ENCODE measurements at places on chromosomes 6 and 20. TPM values are rescaled to one million over a fixed set of nuclear protein-coding genes. Genes with fewer than 3 reads are reported as not detected.

- DNase-seq = no peak
Observed at GRCh38 chr6:105374010-105374420, 28.9 kb downstream of the PREP start.

GRCh38 chr6:41122918-41123317 lies 31.2 kb downstream of the TREML1 start:
- no peak for DNase-seq

GRCh38 chr6:127518710-127519468 lies at the start of gene MTCL3:
MTCL3 (minus strand) TSS chr6:127519335.
- DNase-seq = peak; percentile 24

GRCh38 chr6:18425218-18425617 lies 38.1 kb downstream of the RNF144B start:
- no peak for DNase-seq

GRCh38 chr6:109498052-109498451 lies 15.0 kb upstream of the ZBTB24 start:
- DNase-seq = no peak

TREML2 gene
- 0.06 TPM for total RNA-seq

GRCh38 chr6:19865178-19865577 lies 28.0 kb downstream of the ID4 start:
- no peak for DNase-seq

BNIP5 gene
- not detected for total RNA-seq

ZBTB22 gene
- 18.8 TPM for total RNA-seq

GRCh38 chr6:30500421-30501355 lies 11.4 kb downstream of the HLA-E start:
- no peak for DNase-seq

- DNase-seq = no peak
Observed at GRCh38 chr20:60586269-60587050, 628.2 kb downstream of the CDH26 start.

GRCh38 chr20:32232326-32232886 lies 24.7 kb downstream of the POFUT1 start:
- no peak for DNase-seq

DNA sequence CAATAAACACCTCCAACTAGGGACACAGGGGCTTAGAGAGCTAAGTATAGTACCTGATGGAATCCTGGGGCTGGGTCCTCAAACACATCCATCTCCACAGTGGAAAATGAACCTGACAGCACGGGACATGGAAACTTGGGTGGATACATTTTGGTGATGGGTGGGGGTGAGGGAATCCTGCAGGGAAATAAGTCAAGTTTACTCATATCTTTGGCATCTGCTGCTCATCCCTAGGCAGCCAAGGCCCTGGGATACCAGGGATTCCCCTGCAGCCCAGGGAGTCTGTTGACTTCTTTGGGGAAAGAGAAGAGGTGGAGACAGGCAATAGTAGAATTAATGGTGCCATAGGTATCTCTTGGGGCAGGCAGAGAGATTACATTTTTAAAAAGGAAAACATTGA lies 6.6 kb downstream of the APOBEC2 start:
- DNase-seq = no peak

DNA sequence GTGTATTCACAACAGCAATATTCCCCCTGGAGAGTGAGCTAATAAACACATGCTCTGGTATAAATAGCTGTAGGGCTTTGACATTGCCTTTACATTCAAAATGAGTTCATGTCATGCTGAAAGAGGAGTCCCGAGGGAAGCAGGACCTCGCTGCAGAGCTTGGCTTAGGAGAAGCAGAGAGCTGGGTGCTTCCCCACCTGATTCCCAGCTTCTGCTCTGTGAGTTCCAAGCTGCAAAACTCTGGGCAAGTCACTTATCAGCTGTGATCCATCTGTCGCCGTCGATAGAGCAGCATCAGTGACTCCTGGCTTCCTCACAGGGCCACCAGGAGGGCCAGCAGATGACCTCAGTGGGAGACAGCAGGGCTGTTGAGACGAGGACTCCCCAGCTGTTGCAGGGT lies 241.8 kb downstream of the ANKRD60 start:
- no peak for DNase-seq

TGIF2 gene
- 16.1 TPM for total RNA-seq

GRCh38 chr6:31661262-31662123 lies 915 bp upstream of the C6orf47 start:
- DNase-seq = no peak

DNA sequence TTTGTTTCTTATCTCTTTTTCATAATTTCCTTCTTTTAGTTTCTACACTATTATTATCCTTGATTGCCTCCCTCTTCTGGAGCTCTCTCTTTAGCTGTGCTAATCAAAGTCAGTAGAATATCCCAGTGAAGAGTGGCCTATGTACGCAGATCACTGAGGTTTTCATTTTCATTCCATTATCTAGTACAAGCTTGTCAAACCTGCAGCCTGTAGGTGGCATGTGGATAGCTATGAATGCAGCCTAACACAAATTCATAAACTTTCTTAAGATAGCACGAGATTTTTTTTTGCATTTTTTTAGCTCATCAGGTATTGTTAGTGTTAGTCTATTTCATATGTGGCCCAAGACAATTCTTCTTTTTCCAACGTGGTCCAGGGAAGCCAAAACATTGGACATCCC lies 825.7 kb upstream of the MAP3K7 start:
- DNase-seq = no peak

- DNase-seq = no peak
Observed at GRCh38 chr6:100022847-100023246, 28.8 kb upstream of the MCHR2 start.

- no peak for DNase-seq
Observed at GRCh38 chr20:58492795-58493524, 22.2 kb downstream of the APCDD1L start.

- DNase-seq = no peak
Observed at GRCh38 chr6:26180346-26180745, 93.1 kb downstream of the HFE start.

DNA sequence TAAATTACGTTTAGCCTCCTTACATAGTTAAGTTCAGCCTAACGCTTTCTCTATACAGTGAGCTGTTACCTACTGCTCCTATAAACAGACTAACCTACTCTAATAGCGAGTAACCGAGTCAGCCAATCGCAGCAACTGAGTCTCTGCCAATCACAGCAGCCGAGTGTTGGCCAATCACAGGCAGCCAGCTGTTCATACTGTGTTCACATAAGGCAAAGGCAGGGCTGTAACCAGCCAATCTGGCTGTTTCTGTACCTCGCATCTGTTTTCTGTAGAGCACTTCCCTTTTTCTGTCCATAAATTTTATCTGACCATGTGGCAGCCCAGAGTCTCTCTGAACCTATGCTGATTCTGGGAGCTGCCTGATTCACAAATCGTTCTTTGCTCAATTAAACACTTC lies 263.9 kb upstream of the JARID2 start:
- DNase-seq = peak; percentile 8

- no peak for DNase-seq
Observed at GRCh38 chr20:59374261-59374660, 73.8 kb downstream of the EDN3 start.

DNA sequence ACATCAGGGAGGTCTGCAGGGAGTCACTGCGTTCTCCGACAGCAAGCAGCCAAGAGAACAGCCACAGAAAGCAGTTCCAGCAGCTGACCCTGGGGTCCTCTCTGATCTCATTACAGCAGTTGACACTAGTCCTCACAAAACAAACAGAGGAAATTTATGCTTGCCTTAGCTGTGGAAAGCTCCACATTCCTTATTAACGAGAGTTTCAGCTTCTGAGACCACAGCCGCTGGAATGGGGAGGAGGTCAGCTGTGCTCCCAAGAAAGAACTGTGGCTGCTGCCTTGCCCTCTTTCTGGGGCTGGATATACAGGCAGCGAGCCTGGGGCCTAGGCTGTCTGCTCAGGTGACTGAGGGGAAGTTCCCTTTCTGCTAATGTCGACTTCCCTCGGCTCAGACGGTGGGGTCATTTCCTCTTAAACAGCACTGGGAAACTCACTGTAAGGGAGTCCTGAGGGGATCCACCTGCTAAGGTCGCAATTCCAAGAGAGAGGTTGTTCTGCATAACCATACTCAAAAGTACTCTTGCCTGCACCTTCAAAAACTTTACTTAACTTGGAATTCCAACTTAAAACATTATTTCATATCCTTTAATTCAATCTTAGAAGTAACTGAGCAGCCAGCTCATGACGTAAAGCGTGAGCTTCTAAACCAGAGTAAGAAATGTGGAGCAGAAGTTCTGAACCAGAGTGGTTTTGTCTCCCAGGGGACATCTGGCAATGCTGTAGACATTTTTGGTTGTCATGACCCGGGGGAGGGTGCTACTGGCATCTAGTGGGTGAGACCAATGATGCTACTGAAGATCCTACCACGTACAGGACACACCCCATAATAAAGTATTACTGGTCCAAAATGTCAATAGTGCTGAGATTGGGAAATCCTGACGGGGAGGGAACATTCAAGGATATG lies 80.3 kb downstream of the BACH2 start:
- no peak for DNase-seq

DNA sequence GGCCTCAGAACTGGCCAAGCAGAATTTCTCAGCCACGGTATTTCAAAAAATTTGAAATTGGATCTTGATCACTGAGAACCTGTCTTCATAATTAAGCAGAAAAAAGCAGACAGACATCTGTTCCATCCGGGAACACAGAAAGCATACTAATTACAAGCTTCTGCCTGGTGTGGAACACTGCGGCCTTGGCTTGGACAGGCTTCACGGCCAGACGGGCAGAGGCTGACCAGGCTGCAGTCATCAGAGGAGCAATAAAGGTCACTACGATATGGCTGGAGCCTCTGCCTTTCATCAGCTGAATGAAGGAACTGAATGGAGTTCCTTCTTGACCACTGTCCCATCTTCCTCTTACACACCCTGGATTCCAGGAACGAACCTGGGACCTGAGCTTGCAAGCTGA lies 3.9 kb upstream of the NRSN1 start:
- no peak for DNase-seq

DNA sequence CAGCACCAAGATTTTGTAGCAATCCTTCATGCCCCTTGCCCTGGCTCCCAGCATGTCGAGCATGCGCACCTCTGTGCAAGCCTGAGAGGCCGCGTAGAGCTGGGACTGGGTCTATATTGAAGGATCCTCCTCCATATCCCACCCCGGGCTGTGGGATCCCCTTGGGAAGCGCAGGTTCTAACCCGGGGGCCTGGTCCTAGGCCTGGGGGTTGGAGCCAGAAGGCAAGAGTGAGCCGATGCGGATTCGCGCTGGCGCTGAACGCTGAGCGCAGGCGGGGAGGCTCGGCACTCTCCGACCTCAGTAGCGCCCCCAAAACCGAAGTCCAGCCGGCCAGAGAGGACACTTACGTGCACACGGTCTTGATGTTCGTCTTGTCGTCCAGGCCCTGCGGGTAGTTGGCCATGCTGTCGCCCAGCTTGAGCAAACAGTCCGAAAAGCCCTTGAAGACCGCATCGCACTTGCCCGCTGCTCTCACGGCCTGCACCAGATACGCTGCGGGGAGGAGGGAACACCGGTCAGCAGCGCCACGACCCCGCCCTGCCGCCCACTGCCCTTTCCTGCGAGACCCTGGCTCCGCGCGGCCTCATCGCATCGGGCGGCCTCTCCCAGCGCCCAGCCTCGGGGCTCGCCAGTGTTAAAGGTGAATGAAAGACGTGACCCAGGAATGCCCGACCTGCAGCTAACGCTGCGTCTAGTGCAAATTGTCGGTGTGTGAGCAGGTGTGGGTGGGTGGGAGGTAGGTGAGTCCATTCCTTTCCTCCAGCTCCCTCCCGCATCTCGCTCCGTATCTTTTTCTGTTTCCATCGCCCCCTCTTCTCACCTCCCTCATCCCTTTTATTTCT lies 4.5 kb downstream of the NRN1 start:
- DNase-seq = no peak

DNA sequence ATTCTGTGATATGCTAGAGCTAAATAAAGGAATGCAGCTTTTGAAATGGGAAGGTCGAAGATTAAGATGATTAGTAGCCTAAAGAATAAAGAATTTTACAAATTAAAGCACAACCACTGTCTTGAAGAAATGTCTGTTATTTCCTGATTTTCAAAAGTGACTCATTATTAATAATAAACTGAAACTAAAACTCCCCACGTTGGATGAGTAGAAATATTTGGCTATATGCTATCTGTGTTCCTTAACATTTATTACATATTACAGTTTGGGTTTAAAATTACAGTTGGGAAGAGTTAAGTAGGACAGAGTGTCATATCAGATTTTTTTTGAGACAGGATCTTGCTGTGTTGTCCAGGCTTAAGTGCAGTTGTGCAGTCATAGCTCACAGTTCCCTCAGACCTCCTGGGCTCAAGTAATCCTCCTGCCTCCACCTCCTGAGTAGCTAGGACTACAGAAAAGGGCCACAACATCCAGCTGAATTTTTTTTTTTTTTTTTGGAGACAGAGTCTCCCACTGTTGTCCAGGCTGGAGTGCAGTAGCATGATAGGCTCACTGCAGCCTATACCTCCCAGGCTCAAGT lies 47.1 kb downstream of the AKIRIN2 start:
- no peak for DNase-seq

DNA sequence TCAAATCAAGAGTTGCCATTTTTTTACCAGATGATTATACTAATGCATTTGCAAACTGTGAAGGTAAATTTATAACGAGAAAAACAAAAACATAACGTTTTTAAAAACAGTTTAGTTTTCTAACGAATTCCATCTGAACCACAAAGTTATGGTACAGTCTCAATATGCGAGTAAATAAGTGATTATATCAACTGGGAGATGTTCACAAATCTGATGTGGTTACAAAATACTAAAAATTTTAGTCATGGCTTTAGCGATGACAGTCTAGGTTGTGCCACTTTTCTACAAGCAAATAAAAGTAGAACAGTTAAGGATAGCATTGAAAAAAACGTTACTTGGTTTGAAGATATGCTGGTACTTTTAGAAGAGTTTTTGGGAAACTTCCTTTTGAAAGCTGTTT lies 186.8 kb downstream of the FUT9 start:
- DNase-seq = no peak

TUBB gene
- total RNA-seq = 90.3 TPM

DNA sequence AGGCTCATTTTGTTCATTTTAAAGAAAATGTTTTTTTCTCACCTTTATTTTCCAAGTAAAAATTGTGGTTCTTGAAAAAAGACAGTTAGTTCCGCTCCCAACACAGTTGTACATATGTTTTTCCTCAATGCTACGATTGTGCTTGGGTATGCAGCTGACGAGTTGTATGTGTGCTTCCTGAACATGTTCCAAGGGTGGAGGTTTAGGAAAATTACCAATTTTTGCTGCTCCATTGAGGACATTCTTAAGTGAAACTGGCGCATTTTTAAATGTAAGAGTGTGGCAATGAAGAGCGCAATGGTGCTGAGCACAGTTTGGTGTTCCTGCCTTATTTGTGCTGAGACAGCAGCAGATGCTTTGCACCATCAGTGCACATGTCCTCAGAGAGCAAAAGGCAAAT lies 70.3 kb upstream of the CLDN20 start:
- no peak for DNase-seq

DNA sequence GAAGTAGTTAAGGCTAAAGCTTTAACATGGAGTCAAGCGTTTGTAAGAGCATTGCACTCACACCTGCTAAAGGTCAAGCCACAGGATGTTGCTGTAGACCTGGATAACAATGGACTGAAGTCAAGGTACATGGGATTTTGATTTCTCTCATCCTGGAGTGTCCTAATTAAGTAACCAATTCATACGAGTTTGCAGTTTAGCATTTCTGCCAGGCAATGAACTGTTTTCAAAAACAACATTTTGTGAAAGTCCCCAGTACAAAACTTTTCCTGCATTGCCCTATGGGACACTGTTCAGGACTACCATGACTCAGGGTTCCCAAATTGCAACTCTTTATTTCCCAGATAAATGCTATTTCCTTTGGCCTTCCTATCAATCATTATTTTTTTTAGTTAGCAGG lies 17.4 kb upstream of the SIRPB1 start:
- DNase-seq = no peak

Measured in adrenal gland (tissue), 19 donors.